ENCODE measurements at places on chromosomes 4 and X.

GRCh38 chr4:76654791-76655190 lies 219.8 kb downstream of the SHROOM3 start:
- DNase-seq = no peak

- no peak for DNase-seq
These were observed 146.1 kb downstream of the PTTG2 start for GRCh38 chr4:38106311-38106710.

GRCh38 chrX:7943600-7944245 lies 16.5 kb upstream of the PNPLA4 start:
- DNase-seq = no peak

DNA sequence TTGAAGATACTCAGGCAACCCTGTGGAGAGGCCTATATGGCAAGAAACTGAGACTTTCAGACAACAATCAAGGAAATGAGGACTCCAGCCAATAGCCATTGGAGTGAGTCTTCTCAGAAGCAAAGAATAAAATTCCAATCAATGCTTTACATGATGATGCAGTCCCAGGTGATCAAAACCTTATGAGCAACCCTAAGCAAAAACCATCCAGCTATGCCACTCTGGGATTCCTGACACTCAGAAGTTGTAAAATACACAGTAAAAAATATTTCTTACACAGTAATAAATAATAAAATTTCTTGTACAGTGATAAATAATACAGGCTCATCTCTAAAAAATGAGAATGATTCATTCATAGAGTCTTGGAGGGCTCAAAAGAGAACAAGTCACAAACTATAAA lies 150.6 kb downstream of the IL15 start:
- DNase-seq = no peak

DNA sequence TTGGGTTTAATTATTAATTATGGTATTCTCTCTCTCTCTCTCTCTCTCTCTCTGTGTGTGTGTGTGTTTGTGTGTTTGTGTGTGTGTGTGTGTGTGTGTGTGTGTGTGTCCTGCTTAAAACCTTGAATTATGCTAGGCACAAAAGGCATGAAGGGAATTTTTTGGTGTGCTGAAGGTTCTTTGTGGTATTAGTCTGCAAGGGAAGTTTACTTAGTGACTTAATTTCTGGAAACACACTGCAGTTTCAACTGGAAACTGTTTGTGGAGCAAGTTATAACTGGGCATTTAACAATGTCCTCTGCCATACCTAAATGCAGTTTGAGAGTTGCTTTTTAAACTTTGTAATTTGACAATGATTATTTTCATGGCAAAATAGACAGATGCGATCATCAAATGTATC lies 111.7 kb downstream of the FRMPD4 start:
- no peak for DNase-seq

DNA sequence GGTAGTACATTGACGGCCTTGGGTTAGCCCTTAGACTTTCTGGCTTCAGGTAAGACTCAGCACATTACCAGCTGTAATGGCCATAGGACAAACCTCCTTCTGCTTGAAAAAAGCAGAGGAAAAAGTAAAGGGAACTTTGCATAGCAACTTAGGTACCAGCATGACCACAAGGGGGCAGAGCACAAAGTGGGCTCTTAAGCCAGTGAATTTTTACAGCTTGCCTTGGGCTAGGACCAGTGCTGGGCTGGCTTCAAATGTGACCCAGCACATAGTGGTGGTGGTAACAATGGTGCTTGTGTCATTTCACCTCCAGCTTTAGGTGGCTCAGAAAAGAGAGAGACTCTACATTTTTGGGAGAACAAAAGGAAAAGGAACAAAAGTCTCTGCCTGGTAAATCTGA lies 66.1 kb downstream of the KLHL4 start:
- no peak for DNase-seq

DNA sequence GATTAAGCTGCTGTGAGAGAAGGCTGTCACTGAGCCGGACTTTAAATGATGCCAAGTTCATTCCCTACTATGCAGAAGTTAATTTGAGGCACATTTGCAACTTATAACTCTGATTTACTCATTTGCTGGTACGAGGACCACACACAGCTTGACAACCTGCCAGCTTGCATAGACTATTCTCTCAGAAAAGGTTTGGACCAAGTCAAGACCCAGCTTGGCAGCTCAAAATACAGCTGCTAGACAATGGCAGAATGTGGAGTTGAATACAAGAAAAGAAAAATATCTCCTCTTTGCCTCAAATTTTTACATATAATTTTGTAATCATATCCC lies 338.9 kb downstream of the DHX15 start:
- DNase-seq = no peak

DNA sequence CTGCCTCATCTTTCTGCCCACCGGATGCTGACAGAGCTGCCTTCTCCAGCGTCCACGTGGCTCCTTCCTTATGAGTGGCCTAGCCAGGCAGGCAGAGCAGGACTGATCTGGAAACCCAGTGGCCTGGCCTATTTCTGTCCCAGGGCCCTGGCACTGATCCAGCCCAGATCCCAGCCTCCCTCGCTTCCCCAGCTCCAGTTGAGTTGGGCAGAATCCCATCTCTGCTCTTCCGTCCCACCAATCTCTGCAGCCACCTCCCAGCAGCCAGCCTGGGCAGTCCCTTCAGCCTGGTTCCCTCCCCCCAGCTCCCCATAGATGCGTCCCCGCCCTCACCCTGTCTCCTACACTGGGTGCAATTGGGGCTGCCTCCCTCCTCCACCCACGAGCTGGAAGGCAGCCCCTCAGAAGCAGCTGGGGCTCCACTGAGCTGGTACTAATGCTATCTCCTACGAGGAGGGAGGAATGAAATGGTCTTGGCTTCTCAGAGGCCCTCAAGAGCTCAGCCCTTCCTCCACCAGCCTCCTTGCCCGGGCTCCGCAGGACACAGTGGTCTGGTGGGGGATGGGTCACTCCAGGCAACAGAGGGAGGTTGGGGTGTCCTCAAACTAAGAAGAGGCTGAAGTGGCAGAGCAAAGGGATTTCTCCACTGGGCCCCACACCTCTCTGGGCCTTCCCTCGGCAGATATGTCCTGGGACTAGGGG lies 94.2 kb downstream of the PJA1 start:
- DNase-seq = no peak

- no peak for DNase-seq
These were observed 512.3 kb downstream of the FAT4 start for GRCh38 chr4:125826801-125827695.

GRCh38 chrX:134236626-134237614 lies at the start of gene CCDC160:
Gene CCDC160 (plus strand): TSS chrX:134237182. CDS start chrX:134244801, 7,619 bp downstream.
- no peak for DNase-seq

GRCh38 chr4:155960522-155960921 lies 6.9 kb upstream of the CTSO start:
- no peak for DNase-seq

- DNase-seq = no peak
These were observed 48.5 kb downstream of the MAGEC2 start for GRCh38 chrX:142156567-142156966.

DNA sequence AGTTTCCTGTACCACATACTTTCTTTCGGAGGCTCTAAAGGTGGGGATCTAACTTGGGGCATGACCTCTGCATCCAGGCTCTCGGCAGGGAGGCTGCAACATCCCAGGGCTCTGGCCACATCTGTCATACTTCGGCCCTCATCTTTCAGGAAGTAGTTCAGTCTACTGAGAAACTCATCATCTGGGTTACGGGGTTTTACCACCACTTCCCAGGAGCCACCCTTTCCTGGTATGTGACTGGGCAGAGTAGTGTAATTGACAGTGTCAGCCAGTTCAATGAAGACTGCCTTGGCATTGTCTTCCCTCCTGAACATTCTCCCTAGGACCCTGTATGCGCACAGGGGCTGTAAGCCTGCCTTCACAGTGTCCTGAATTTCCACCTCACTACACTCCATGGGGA lies 2.8 kb downstream of the PNMA5 start:
- no peak for DNase-seq

GRCh38 chrX:112662559-112663427 lies 16.9 kb downstream of the LHFPL1 start:
- DNase-seq = no peak

- no peak for DNase-seq
These were observed 63.0 kb downstream of the HADH start for GRCh38 chr4:108052558-108053120.

GRCh38 chr4:42488554-42488953 lies 91.3 kb downstream of the SHISA3 start:
- no peak for DNase-seq

DNA sequence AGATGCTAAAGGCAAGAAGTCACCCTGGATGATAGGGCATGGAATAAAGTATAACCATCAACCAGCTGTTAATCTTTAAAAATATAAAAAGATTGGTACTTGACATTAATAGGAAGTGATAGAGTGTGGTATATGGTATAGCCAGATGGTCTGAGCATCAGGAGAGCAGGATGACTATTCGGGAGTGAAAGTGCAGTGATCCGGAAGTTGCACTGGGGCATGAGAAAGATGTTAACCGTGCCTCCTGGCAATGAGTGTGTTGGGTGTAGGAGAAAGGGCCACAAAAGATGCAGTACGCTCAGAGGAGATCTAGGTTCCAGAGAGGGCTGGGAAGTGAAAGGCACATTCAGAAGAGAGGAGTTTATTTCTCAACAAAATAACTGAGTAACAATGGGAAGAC lies 65.0 kb downstream of the TSPAN7 start:
- DNase-seq = no peak

DNA sequence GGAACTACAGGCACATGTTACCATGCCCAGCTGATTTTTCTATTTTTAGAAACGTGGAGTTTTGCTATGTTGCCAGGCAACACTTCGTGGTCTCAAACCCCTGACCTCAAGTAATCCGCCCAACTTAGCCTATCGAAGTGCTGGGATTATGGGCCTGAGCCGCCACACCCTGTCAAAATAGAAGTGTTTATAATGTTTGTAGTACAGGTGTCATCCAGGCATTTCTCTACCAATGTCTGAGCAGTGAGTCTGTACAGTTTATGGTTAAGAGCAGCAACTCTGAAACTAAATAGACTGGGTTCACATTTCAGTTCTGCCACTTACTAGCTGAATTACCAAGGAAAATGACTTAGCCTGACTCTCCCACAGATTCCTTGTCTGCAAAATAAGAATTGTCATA lies 460.4 kb upstream of the GALNT7 start:
- DNase-seq = no peak

GRCh38 chrX:70454441-70455365 lies 10.1 kb downstream of the DLG3 start:
- DNase-seq = peak; percentile 88

- DNase-seq = no peak
These were observed 100.3 kb downstream of the TENM3 start for GRCh38 chr4:182343453-182343852.

DNA sequence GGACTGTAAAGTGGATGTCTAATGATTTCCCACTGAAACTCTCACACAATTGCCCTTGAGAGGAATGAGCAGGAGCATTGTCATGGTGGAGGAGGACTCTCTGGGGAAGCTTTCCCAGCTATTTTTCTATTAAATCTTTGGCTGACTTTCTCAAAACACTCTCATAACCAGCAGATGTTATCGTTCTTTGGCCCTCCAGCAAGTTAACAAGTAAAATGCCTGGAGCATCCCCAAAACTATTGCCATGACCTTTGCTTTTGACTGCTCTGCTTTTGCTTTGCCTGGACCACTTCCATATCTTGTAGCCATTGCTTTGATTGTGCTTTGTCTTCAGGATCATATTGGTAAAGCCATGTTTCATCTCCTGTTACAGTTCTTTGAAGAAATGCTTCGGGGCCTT lies 120.2 kb upstream of the PDE5A start:
- DNase-seq = no peak

DNA sequence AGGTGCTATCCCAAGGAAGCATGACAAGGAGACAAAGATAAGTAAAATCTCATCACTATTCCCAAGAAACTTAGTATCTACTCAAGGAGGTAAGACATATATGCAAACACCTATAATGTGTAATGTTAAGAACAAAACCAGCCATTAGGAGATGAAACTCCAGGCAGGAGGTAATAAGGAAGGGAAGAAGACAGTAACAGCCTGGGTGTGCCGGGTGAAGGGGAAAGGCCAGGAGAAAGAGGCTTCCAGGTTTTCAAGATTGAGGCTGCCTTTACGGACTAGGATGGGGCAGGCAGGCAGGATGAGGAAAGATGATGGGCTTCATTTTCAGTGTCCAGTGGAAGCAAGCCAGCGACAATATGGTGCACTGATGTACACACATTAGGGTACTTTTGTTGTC lies 62.5 kb downstream of the LEF1 start:
- DNase-seq = no peak

GRCh38 chr4:81221303-81222081 lies 6.5 kb upstream of the PRKG2 start:
- DNase-seq = no peak

- DNase-seq = no peak
These were observed 94.4 kb upstream of the BCOR start for GRCh38 chrX:40192196-40192595.

- DNase-seq = no peak
These were observed 200.5 kb downstream of the FAM133A start for GRCh38 chrX:93874554-93874953.

DNA sequence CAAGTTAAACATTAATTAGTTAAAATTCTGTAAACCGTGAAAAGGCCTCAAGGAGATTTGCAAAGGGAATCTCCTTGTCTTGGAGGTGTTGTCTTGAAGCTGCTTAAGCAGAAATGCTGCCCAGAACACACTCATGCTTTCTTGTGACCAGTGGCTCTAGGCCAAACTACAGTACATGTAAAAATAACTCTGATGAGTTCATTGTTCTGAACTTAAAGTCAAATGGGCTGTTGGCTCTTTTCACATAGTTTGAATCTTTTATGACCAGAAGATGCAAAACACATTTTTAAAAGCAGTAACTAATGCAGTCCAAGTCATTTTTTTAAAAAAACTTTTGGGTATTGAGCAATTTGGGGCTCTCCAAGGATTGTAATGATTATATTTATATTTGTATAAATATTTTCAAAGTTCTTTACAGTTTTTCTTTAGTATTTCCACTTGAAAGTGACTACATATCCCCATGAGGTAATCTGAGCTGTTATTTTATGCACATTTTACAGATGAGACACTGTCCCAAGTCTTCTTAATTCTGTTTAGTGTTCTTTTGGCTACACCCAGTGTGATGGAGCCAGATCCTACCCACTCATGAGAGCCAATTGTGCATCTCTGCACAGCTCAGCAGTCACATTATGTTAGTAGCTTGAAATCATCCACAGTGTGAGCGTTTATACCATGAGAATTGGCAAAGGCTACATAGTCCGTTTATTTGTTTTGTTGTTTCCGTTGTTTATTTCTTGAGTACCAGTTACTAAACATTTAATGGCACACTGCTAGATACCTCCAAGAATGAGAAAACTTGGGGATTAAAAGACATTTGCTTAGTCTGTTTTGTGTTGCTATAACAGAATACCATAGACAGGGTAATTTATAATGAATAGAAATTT lies 112.8 kb upstream of the ATXN3L start:
- no peak for DNase-seq

Measured in COR-L47 (cell line).